ENCODE measurements at places on chromosomes 11 and 22.

DNA sequence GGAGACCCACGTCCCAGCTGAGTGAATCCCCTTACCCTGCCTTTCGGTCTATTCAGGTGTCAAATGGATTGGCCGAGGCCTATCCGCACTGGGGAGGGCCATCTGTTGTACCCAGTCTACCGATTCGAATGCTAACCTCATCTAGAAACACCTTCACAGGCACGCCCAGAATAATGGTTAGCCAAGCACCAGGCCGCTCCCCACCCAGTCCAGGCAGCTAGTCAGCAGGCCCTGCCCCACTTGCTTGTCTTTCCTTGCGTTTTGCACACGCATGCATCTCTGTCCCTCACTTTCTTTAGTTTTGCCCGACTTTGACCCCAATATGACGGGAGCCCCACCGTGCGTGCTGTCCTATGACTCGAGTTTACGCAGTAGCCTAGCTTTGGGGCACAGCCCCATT, 31.7 kb downstream of the PARVB start:
- DNase-seq = no peak

- DNase-seq = no peak
These were observed 103.5 kb upstream of the OR5AK2 start for GRCh38 chr11:56885177-56885576.

- no peak for DNase-seq
These were observed 11.8 kb upstream of the KCNJ11 start for GRCh38 chr11:17400048-17400775.

DNA sequence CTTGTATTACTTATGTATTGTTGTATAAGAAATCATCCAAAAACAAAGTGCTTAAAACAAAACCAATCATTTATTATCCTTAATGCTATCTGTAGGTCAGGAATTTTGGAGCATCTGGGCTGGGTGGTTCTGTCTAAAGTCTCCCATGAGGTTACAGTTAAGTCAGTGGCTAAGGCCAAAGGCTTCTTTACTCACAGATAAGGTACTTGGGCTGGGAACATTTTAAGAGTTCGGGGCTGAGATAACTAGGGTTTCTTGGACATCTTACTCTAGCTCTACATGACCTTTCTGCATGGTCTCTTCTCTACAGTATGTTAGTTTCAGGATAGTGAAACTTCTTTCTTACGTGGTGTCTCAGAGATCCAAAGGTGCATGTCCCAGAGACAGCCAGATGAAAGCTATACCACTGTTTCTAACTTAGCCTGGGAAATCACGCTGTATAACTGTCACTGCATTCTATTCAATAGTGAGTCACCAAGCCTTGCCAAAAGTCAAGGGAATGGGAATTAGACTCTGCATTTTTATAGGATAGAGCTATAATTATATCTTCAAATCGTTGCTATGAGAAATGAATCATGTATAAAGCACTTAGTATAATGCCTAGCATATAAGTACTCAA, 29.6 kb downstream of the SOX6 start:
- DNase-seq = no peak

DNA sequence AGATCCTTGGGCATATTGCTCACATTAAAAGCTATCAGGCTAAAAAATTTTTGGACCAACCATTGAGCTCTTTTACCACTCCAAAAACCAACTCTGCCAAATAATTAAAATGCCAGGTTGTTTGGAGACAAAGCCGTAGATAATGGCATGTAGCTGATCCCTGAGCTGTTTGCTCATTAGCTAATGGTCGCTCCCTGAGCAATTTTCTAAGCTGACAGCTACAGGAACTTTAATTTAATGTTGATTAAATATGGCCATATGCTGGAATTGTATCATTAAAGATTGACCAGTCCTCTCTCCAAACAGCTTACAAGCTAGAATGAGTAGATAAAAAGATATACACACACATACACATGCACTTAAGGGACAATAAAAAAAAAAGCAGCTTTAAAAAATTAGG, 216.2 kb upstream of the ARHGAP20 start:
- no peak for DNase-seq

GRCh38 chr11:121249039-121249663, 43.4 kb upstream of the SC5D start:
- DNase-seq = no peak

DNA sequence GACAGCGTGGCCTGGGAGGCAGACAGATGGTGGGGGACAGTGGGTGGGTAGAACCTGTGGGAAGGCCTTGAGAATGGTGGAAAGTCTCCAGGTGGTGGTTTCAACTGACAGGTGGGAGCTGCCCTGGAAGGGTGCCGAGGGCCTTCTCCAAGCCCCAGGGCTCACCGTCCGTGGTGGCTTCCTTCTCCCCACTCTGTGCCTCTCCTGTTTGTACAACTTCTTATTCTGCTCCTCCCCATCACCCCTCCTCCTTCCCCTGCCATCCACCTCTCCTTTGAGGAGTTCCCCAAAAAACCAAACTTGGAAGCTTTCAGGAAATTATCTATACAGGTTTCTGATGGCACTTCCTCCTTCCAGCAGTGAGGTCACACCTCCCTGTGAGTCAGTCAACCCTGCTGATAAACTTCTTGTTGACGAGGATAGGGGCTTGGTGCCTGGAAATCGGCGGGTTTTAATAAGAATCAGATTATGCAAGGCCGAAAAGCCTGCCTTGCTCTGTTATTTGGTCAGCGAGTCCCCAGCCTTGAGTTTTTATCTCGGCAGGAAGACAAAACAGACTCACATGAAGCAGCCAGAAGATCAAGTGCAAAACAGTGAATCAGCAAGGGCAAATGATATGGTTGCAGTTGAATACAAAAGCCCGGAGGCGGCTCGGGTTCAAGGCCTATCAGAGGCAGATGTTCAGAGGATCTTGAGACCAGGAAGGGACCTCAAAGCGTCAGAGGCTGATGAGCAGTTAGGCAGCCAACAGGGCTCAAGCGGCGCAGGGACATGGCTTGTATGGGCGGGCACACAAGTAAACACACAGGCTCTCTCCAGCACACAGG, 9.5 kb upstream of the ST3GAL4 start:
- no peak for DNase-seq

GRCh38 chr11:27196203-27196897, 155.7 kb downstream of the BBOX1 start:
- no peak for DNase-seq

DNA sequence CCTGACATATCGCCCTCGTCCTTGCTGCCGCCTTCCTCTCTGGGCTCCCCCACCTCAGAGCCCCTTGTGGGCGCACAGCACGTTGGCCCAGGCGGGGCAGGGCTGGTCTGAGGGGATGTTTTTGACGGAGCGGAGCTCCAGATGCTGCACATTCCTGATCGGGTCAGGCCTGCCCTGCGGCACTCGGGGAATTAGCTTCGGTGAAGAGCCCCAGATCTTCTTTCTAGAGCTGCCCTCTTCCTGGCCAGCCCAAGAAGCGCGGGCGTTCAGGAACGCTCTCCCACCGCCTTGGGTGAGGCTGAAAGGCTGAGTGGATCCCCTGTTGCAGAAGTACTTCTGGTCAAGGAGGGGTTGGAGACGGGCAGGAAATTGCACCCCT, 12.1 kb downstream of the YPEL4 start:
- DNase-seq = no peak

DNA sequence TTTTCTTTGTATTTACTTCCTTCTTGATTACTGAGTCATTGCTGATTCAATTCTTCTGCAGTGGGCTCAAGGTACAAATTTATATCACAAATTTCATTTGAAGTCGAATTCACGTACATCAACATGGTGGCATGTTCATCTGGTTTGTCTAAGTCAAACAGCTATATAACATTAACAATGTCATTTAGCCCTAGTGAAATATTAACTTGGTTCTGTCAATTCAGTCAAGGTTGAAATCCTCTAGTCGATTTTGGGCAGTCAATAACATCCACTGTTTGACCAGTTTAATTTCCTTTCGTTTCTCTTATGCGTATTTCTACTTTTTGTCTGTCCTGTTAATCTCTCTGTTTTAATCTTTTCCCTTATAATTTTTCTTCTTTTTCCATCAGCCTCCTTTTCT, 4.1 kb upstream of the ATXN10 start:
- no peak for DNase-seq

- no peak for DNase-seq
These were observed 10.1 kb upstream of the PIM3 start for GRCh38 chr22:49950396-49950994.

DNA sequence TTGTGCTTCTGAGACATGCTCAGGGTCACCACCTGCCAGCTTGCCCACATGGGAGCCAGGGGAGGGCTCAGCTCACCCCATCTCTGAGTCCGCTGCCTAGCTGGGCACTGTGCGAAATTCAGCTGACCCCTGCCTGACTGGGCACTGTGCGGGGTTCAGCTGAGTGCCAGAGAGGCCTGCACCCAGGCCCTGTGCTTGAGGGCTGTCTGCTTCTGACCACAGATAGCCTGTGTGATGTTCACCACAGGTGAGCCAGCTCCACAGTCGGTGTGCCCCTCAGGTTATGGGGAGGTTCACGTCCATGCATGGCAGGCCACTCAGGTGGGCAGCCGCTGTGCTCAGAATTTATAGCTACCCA, 84.5 kb upstream of the SUSD2 start:
- no peak for DNase-seq

DNA sequence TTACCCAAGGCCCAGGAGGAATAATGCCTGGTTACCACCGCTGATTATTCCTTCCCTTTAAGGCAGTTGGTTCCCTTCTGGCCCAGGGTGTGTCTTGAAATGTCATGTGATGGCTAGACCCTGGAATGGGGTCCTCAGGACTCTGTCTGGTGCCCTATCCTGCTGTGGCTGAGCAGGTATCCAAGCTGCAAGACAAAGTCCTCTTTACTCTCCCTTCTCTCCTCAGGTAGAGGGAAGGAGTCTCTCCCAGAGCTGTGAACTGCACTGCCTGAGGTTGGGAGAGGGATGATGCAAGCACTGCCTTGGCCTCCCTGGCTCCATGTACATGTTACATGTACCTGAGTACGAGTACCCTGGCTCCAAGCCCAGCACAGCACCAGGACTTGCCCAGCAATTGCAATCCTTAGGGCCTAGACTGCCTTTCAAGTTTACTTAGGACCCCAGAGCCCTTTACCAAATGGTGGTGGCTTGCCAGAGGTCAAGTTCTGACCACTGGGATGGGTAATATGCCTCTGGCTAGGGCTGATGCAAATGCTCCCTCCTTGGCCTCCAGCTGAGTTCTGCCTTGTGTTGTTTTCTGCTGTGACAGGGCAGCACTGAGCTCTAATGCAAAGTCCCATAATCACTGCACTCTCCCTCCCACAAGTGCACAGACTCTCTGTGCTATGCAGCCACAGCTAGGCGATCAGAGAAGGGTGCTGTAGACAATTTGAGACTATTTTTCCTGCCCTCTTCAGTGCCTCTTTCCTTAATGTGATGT, 20.7 kb upstream of the AQP11 start:
- DNase-seq = no peak

- DNase-seq = no peak
These were observed 470 bp downstream of the NUMA1 start for GRCh38 chr11:72079819-72080325.

DNA sequence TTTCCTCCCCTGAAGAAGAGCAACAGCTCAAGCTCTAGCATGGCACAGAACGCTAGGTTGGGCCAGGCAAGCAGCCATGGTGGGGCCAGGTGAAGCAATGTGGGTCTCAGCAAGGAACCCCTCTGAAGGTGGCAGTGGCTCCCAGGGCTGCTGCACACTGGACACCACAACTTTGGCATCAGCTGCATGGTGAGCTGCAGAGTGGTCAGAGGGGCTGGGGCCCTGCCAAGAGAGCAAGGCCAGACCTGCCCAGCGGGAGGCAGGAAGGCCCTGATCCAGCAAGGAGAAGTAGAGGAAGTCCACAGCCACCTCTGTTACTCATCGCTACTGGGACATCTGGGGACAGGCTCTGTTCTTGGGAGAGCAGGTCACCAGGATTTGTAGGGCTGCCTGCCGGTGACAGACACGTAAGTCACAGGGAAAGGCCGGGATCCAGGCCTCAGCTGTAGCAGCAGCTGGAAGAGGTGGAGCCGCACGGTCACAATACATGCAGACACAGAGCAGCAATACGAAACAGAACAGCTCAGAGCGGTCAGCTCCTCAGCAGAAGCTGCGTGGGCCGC, 12.4 kb downstream of the CYB561A3 start:
- no peak for DNase-seq

GRCh38 chr22:33299245-33299956, 241.2 kb upstream of the SYN3 start:
- DNase-seq = no peak

DNA sequence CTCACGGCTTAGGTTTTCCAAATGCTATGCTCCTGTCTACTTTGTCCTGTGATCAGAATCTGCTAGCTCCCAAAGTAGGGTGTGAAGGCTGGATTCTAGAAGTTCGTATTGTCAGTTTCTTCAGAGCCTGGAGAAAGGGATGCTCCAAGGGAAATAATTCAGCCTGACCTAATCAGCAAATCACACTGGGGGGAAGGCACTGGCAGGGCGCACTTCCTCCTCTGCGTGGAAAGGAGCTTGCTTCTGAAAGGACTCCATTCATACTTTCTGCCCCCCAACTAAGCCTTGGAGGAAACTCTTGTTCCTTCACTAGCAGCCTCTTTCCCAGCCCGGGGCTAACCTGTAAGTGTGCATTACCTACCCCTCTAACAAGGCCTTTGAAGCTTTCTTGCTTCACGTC, 165.9 kb downstream of the NAV2 start:
- no peak for DNase-seq

DNA sequence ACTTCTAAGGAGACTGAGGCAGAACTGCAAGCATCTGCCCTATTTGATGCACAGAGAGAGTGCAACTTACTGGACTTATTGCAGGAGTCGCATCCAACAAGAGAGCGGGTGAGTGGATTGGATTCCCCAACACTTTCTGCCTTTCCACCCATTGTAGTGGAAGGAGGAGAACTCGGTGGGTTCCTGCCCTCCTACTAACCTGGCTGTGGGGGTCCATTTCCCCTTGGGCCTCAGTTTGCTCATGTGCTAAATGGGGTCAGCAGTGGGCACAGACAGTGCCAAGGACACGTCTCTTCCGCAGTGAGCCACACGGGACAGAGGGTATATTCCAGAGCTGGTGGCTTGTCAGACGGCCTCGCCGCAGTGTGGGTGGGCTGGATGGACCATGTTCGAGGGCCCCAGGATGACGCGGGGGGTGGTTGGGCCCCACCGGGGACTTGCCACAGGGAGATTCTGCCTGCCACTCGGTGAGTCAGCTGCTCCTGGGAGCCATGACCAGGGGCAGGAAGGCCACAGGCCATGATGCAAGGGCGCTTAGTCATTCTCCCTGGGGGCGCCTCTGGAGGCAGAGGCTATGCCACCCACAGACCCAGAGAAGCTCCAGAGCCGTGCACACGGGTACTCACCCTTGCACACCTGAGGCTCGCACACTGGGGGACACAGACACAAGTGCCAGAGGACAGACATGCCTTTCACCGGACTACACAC, 8.2 kb downstream of the ALX4 start:
- DNase-seq = no peak

GRCh38 chr11:4032097-4032496, 62.5 kb upstream of the RRM1 start:
- DNase-seq = no peak

GRCh38 chr22:25898707-25899365, 156.8 kb downstream of the MYO18B start:
- no peak for DNase-seq

- DNase-seq = no peak
These were observed 24.9 kb upstream of the CHKA start for GRCh38 chr11:68146010-68146540.

Measured in stimulated activated CD4-positive, alpha-beta T cell treated with anti-CD3 and anti-CD28 coated beads, TNF-alpha, amount 100 ng/mL, for 4 hours (primary cell).